Stimulated activated CD8-positive, alpha-beta memory T cell treated with anti-CD3 and anti-CD28 coated beads, Interleukin-15, amount 100 ng/mL, for 1 hour (primary cell): ENCODE measurements at places on chromosomes 6 and 20.

GRCh38 chr6:38266921-38267354, 372.8 kb downstream of the BTBD9 start:
- DNase-seq: no peak

- no peak for DNase-seq
Observed at GRCh38 chr6:53718597-53719460, 53.3 kb upstream of the KLHL31 start.

- DNase-seq: no peak
Observed at GRCh38 chr6:40550202-40551101, 36.7 kb downstream of the LRFN2 start.

DNA sequence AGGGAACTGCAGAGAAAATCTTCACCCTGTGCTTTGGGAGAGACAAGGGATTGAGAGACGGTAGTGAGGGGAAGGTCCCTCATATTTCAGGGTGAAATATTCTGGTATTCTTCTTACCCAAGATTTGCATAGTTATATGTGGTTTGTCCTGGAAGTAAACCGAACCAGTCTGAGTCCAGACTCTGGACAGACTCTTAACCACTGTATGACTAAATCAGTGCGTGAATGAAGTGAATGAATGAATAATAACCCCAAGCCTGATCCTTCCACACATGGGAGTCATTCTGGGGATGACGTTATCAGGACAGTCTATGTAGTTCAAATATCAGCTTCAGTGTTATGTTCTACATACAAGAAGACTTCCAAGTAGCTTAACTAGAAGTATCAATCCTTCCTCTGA, 690.7 kb downstream of the KIF16B start:
- DNase-seq: no peak

- DNase-seq: no peak
Observed at GRCh38 chr6:41061196-41061726, 8.3 kb downstream of the APOBEC2 start.

DNA sequence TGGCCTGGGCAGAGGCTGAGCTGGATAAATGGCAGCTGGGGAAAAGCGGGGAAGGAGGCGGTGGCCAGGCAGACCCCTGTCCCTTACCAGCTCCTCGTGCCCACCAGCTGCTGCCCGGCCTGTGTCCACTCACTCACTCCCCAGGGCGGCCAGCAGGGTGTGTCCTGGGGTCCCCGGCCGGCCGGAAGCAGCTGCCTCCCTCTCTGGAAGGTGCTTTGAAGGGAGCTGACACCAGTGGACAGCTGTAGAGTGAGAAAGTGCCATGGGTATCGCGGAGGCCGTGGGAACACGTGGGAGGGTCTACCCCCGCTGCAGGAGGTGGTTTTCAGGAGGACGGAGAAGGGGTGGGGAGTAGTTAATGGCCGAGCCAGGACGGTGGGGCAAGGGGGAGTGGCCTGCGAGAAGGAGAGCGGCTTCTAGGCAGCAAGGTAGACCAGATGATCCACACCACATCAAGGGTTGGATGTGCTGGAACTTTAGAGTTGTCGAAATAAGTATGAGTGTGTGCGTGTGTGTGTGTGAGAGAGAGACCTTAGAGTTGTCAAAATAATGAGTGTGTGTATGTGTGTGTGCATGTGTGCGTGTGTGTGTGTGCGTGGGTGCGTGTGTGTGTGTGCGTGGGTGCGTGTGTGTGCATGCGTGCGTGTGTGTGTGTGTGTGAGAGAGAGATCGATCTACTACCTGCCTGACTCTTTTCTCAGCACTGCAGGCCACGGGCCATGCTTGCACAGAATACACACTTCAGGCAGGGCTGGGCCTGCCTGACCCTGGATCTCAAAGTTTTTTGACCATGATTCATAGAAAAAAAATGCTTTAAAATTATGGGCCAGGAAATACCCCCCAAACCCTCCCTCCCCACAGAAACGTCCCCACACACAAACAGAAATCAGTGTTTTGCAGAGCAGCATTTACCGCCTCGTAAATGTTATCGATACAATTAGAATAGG, 43.9 kb downstream of the CDH4 start:
- no peak for DNase-seq

GRCh38 chr6:132464538-132465256, 48.2 kb downstream of the STX7 start:
- DNase-seq: no peak

DNA sequence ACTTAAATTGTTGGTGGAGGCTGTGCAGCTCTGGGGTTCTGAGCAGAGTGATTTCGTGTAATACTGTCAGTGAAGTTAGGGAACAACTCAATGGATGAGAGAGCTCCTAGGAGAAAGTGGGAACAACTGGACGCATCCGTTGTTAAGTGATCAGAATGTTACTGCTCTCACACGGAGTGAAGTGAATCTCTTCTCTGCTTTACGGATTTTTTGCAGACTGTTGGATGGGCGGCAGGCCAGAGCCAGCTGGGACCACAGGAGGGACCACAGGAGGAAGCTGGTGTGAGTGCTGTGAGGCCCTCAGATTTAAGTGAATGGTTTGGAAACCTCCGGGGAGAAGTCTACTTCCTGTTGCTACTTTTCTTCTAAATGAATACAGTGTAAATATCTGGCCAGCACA, 23.7 kb upstream of the PPP1R14C start:
- DNase-seq: no peak

- no peak for DNase-seq
Observed at GRCh38 chr6:121319112-121319553, 15.1 kb downstream of the TBC1D32 start.

- DNase-seq: no peak
Observed at GRCh38 chr6:34810017-34810882, 18.4 kb downstream of the BLTP3A start.

GRCh38 chr6:155604991-155605390, 149.4 kb upstream of the NOX3 start:
- no peak for DNase-seq

DNA sequence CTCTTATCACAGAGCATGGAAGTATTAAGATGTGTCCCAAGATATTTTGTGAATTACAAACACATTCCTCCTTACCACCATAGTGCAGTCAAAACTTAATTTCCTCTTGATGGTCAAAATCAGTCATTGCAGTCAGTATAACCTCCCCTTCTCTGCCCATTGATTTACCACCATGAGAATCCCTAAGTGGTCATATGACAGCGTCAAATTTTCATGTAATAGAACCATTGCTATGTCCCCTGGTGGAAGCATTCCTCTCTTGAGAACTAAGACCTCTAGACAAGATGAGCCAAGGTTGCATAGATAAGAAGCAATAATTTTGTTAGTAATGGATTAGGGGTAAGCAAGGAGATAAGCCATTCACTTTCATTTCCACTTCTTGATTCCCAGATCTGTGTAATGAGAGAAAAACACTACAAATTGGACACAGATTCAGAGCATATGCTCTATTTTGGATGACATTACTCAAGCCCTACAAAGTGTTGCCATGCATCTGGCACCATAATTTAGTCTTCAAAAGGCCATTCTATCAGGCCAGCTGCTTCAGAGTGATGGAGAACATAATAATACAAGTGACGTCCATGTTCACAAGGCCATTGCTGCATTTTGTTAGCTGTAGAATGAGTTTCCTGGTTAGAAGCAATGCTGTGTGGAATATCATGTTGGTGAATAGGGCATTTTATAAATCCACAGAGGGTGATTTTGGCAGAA, 49.6 kb upstream of the PDE7B start:
- DNase-seq: no peak

GRCh38 chr6:6856538-6857523, 250.9 kb upstream of the RREB1 start:
- no peak for DNase-seq

- DNase-seq: no peak
Observed at GRCh38 chr20:8589956-8590355, 457.9 kb downstream of the PLCB1 start.

GRCh38 chr20:49982072-49982345, 771 bp upstream of the SNAI1 start:
- no peak for DNase-seq

- DNase-seq: no peak
Observed at GRCh38 chr6:17505767-17506280, 94.3 kb upstream of the FAM8A1 start.

- no peak for DNase-seq
Observed at GRCh38 chr20:18778690-18779392, 34.7 kb upstream of the SCP2D1 start.

DNA sequence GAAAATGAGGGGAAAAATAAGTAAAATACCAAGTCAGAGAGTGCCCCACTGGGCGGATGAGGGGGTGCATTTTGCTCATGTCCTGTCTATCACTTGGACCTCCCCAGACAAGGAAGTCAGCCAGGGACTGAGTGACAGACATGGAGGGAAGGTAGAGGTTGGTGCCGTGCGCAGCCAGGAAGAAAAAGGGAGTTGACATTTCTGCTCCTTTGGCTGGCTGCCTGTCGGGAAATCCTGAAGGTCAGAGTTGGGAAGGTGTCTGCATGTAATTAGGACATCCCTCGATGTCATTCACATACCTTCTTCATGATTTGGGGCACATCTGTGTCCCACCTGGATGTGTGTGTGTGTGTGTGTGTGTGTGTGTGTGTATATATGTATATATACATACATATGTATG, 8.9 kb downstream of the GUCA1A start:
- DNase-seq: no peak

GRCh38 chr20:61219021-61219431, 33.0 kb upstream of the CDH4 start:
- DNase-seq: no peak

- DNase-seq: no peak
Observed at GRCh38 chr6:31572041-31572911, at the start of gene LTA. Gene LTA (plus strand): TSS chr6:31572289. CDS start chr6:31572743, 454 bp downstream.

- DNase-seq: no peak
Observed at GRCh38 chr6:159307246-159307790, 138.1 kb downstream of the FNDC1 start.

DNA sequence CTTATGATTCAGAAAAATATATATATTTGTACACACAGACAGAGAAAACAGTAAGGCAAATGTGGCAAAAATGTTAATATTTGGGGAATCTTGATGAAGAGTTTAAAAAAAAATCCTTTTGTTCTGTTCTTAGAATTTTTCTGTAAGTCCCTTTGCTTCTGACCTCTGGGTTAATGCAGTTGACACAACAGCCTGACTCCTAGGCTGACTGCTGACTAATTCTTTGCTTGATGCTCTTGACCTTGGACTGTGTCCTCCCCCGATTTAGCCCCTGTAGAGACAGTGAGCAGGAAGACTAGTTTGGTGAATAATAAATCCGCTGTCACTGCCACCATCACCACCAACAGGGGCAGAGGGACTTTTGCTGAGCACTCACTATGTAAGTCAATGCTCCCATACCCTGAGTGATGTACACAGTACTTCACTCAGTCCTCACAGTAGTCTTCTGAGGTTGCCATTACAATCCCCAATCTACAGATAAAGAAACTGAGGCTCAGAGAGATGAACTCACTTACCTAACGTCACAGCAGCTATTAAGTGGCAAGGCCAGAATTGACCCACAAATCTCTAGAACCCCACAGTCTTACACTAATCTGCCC, 71.7 kb downstream of the SNX5 start:
- no peak for DNase-seq

GRCh38 chr6:168935628-168936010, 318.0 kb downstream of the THBS2 start:
- no peak for DNase-seq

- no peak for DNase-seq
Observed at GRCh38 chr6:49257549-49257948, 205.5 kb downstream of the MMUT start.

GRCh38 chr6:108365478-108365877, 70.6 kb downstream of the AFG1L start:
- no peak for DNase-seq

- no peak for DNase-seq
Observed at GRCh38 chr6:27327023-27327738, 15.1 kb upstream of the POM121L2 start.

GRCh38 chr6:170369403-170369802, 62.8 kb downstream of the FAM120B start:
- no peak for DNase-seq
